ENCODE measurements at places on chromosomes 5 and 9.

DNA sequence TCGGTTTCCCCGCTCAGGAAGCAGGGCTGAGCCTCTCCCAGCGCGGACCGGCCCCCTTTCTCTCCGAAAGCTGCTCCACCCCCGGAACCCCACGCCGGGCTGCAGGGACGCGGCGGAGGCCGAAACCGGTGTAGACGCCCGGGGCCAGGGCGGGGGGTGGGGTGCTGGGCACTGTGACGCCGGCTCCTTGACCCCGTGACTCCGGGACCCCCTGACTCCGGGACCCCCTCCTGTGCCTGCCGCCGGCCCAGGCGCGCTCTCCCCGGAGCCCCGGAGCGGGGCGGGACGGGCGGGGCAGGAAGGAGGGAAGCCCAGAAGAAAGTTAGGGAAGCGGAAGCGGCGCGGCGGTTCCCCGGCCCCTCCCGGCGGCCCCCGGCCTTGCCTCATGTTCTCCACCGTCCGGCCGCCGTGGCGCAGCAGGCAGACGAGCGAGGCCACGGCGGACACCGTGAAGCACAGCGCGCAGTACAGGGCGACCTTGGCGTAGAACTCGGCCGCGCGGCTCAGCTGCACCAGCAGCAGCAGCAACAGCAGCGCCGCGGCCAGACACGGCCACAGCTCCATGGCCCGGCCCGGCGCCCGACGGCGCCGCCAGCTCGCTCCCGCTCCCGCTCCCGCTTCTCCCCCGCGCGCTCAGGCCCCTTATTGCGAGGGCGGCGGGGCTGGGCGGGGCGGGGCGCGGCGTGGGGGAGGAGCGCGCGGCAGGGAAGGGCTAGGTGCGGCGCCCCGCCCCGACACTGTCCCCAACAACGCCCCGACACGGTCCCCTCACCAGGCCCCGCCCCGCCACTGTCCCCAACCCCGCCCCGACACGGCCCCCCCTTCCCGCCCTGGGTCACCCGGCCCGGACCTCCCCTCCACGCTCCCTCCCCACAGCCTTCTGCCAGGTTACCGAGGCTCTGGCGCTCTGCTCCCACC is at the start of gene AGPAT2:
Gene AGPAT2, minus strand, starts transcription at position 664 of the 918 bp plus-strand sequence. Its CDS starts 100 bp downstream, at position 564.
- peak; percentile 26 for DNase-seq

DNA sequence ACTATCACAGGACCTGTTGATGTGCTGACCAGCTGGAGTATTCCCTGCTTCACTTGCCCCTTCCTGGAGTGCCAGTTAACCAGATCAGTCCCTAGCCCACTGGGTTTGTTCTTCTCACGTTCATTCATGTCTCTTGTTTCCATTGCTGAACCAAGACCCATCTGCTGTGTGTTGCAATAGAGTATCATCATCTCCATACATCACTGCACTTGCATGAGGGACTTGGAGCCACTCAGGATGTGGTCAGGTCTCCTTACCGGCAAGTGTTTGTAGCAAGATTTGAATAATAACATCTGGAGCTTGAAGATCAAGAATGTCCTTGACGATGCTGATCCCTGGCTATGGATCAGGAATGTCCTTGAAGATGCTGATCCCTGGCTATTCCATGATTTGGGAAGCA is 358.6 kb downstream of the IRX1 start:
- DNase-seq, result no peak

DNA sequence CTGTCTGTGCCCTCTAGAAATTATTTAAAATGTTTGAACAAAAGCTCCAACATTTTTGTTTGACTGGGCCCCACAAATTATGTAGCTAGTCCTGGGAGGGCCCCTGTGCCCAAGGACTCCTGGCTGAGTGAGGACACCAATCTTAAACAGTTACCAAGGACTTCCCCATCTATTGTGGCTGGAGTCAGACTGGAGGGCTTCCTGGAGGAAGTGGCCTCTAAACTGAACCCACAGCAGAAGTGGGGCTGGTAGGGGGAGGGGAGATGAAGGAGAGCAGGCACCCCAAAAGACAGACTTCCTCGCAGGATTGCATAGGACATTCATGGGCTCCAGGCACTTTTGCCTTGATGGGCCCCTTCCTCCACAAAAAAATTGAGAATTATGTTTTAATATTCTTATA is 8.1 kb downstream of the ADAMTS13 start:
- no peak for DNase-seq

GRCh38 chr5:120682851-120683250 is 218.8 kb downstream of the PRR16 start:
- DNase-seq, result no peak

- peak; percentile 16 for DNase-seq
These were observed 58.1 kb downstream of the RFX3 start for GRCh38 chr9:3467593-3468219.

- DNase-seq, result no peak
These were observed 1.8 kb upstream of the AQP7 start for GRCh38 chr9:33403941-33404787.

GRCh38 chr9:5563886-5564285 is 53.6 kb downstream of the PDCD1LG2 start:
- no peak for DNase-seq

DNA sequence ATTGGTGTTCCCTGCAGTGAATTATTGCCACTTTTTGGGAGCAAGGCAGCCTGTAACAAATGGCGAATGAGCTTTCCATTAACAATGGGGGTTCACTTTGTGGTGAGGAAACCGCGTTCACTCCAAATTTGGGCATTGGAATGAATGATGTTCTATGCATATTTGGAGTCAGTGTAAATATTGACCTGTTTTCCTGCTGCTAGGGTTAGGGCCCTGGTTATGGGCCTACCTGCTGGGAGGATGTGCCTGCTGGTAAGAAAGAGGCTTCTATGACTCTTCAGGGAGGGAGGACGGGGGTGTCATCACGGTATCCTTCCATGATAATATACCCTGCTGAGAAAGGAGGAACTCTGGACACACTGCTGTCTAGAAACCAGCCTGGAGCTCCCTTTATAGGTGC is 29.0 kb downstream of the C9orf50 start:
- DNase-seq, result no peak

GRCh38 chr5:129461711-129462332 is 1.7 kb downstream of the ADAMTS19 start:
- no peak for DNase-seq

DNA sequence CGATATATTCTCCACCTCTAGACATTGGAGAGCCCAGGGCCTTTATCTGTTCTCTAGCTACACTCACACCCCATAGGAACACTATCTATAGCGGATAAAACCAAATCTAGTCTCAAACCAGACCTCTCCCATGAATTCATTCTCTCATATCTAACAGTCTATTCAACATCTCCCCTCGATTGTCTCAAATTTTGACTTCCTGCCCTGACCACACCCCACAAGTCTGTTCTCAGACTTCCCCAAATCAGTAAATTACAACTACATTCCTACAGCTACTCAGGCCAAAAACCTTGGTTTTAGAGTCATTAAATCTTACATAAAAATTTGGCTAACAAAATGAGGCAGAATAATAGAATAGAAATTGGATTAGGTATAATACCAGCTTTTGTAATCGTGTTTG is 12.5 kb upstream of the SLC1A3 start:
- DNase-seq, result no peak

DNA sequence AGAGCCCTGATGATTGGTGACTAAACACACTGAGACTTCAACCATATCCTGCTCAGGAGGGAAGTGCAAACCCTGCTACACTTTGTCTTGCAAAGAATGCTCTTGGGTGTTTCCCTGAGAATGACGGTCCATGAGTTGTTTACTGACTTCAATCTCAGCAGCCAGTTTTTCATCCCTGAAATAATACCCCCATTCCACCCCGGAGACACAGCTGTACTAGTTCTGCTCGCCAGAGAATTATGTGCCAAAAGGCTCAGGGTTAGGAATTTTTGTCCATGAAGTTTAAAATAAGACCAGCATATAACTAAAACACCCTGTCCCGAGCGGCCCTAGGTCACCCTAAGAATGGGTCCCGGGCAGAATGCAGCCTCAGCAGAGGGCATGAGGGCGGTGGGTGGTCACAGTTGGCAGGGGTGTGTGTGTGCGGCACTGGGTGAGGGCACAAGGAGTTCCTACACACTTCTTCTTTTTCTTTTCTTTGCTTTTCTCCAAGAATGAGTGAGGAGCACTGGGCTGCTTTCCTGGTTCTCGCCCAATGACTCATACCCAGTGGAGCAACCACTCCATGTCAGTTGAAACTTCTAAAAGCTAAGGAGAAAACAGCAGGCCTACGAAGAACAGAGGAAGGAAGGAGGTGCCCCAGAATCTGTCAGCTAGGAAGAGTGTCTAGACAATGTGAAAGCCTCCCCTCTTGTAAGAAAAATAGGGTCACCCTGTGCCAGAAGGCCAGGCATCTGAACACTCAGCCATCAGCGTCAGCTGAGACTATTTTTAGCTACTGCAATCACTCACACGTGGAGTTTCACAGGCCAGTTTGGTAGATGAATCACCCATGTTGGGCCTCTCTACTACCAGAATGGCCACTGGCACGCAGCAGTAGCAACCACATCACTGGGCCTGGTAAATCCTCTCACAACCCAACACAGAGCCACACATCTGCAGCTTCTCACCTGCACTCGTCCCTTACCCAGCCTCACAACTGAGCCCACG is 105.9 kb downstream of the DPYSL3 start:
- DNase-seq, result no peak

DNA sequence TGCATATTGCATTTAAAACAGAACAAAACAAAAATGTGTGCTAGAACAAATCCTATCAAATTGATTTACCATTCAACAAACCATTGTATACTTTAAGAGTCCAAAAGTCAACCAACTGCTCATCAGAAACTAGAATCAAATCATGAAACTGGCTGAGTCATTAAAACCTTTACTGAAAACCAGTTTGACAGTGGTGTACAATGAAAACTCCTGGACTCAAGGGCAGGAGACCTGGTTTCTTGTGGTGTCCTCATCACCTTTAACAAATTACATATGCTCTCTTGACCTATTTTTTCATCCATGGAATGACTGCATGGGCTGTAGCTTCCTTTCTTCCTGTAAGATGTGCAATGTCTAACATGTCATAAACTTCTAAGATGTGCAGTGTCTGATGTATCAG is 315.3 kb upstream of the SLC30A5 start:
- DNase-seq, result no peak

GRCh38 chr5:159478950-159479349 is 148.7 kb upstream of the IL12B start:
- no peak for DNase-seq

DNA sequence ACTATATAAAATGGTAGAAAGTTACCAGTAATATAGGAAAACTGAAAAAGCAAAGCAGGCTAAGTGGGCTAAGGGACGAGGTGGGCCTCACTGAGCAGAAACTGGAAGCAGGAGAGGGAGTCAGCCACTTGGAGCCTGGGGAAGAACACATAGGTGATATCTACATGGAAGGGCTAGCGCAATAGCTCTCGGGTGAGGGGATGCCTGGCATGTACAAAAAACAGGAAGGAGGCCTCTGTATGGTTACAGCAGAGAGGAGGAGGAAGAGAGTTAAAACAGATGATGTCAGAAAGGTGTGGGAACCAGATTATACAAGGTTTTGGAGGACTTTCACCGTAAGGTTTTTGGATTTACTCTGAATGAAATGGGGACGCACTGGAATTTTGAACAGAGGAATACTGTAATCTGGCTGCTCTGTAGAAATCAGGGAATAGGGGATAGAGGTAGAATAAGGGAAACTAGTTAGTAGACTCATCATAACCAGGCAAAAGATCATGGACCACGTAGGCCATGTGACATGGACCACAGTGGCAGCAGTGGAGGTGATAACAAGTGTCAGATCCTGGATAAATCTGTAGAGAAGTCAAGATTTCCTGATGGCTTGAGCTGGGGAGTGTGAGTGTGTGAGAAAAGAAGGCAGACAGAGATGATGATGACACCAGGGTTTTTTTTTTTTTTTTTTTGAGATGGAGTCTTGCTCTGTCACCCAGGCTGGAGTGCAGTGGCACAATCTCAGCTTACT is 52.5 kb downstream of the FNBP1 start:
- DNase-seq, result no peak

- no peak for DNase-seq
These were observed 420.1 kb downstream of the IRX1 start for GRCh38 chr5:4015709-4016108.

DNA sequence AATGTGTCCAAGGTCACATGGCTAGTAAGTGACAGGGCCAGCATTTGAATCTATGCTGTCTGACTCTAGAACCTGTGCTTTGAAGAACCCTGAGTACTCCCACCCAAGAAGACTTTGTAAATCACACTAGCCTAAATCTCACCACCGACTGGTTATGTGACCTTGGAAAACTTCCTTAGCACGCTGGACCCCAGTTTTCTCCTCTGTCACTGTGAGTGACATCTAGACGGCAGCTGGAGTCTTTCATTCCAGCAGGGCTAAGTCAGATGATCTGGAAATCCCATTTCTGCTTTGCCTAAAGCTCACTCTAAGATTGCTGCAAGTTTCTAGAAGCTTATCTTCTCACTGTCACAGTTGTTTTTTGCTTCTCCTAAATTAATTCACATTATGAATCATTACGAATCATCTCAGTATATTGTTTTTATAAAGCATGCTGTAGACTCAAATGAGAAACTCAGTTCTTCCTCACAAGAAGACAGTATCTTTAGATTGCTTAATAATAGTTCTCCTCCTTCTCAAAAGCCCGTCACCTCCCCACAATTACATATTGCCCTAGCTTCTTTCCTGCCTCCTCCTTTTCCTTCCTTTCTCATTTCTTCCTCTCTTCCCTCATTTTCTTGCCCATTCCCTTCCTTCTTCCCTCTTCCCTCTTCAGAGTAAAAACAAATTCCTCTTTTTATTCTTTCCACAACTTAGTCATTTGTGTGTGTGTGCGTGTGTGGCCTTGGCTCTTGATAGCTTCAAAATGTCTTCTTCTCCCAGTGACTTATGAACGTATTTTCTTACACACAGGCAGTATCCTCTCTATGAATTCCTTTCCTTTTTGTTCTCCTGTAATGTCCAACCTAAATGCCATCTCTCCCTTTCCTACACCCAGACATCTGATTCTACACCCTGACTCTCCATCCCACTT is 16.8 kb downstream of the ALDOB start:
- DNase-seq, result no peak

- DNase-seq, result no peak
These were observed 60.6 kb upstream of the TRPC7 start for GRCh38 chr5:136425921-136426320.

DNA sequence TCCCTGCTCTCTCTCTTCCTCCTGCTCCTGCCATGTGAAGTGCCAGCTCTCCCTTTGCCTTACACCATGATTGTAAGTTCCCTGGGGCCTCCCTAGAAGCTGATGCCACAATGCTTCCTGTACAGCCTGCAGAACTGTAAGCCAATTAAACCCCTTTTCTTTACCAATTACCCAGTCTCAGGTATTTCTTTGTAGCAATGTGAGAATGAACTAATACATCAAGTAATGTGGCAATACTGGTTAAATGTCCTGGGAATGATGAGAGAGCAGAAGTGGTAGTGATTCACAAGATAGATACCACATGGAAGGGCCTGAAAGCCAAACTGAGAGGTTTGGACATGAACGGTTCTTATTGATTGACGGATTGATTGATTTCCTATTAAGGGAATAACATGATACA is 62.6 kb upstream of the IL12B start:
- no peak for DNase-seq

All from activated CD8-positive, alpha-beta memory T cell treated with anti-CD3 and anti-CD28 coated beads for 1 hour (primary cell).